ENCODE measurements at places on chromosomes 7 and 10.

DNA sequence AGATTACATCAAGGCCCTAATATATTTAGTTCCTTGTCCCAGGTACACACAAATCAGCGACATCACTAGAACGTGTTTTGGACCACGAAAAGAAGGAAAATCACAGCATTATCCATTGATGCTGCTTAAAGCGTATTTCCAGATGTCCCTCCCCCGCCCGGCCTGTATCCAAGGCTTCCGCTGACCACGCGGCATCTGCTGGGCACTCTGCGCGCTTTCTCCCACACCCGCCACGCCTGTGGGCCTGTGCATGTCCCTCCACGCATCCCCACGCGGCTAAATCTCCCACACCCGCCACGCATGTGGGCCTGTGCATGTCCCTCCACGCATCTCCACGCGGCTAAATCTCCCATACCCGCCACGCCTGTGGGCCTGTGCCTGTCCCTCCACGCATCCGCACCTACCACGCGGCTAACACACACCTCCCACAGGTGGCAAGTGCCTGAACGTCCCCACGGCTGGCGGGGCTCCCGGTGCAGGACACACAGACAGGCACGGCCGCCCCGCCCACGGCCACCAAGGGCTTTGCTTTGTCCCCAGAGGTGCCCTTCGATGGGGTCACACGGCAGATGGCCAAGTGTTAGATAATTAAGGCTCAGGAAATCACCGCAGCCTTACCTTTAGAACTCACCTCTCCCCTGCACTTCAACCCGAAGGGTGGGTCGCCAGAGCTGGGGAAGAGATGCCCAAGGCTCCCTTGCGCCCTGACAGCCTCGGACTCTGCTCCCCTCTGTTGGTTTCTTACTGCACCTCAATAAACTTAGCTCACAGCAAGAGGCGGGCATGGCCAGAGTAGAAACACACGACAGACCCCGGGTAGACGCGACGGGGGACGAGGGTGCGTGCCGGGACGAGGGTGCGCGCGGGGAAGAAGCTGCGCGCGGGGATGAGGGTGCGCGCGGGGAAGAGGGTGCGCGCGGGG lies 49.5 kb downstream of the DIP2C start:
- no peak for DNase-seq

GRCh38 chr7:73983437-73984164 lies 44.4 kb upstream of the ELN start:
- no peak for DNase-seq

DNA sequence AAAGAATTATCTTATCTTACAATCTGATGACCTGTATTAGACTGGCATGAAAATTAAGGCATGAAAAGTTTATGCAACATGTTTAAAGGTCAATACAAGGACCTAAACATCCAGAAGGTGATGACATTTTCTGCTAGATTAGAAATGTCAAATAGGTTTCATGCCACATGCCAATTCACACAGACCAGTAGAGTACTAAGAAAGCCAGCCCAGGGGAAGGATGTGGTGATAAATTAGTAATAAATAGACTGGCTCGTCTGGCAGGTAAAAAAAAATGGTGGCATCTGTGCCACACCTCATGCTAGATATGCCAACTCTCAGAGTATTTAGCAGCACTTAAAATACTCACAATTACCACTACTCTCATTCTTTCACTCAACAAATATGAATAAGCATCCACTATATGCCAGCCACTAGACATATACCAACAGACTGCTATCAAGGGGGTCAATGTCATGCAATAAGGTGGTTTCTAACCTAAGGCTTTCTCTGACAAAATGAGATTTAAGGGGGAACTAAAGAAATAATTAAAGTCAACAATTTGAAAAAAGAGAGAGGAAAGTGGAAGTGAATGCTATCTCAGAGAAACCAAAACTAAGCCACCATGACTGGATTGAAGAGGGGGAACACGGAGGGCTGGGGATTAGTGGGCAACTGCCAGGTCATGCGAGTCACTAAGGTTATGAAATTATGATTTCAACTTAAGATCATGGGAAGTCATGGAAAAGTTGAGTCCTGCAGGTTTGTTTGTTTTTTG lies 83.5 kb downstream of the SGMS1 start:
- DNase-seq = no peak

- no peak for DNase-seq
These were observed 979.1 kb upstream of the C7orf33 start for GRCh38 chr7:147611431-147611830.

GRCh38 chr10:106637873-106638272 lies 526.6 kb downstream of the SORCS1 start:
- DNase-seq = no peak

DNA sequence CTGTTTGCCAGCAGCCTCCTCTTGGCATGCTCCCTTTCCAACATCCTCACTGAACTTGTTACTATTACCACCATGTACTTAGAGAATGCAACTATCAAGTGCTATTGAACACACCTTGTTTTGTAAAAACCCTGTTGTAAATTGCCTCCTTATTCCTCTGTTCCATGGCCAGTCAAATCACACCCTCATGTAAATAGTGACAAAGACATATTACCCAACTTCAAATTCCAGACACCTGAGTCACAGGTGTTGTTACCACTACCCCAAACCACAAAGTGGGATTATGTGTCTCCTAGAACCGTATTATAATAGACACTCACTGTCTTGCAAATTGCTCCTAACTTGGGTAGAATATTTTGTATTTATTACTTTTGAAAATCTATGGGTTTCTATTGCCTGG lies 263.2 kb upstream of the C7orf33 start:
- no peak for DNase-seq

- no peak for DNase-seq
These were observed 489.2 kb upstream of the KCND2 start for GRCh38 chr7:119783799-119784198.

DNA sequence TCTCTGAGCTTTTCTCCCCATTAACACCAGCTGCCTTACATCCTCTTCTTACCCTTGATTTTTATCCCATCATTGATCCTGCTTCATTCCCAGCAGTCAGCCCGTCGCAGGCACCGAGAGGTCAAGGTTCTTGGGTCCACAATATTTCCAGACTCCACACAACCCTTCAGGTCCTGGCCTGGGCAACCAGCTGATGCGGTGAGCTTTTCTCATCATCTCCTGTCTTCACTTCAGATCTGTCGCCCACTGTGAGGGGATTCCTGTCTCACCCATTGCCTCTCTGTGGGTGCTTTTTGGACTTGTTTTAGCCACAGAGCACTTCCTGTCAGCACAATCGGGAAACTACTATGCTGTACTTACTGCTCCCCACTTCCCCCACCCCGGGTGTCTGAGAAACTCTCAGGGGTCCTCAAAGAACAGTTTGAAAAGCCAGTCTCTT lies 8.4 kb upstream of the PVRIG start:
- DNase-seq = no peak

GRCh38 chr10:28276384-28276783 lies 26.5 kb downstream of the MPP7 start:
- no peak for DNase-seq

DNA sequence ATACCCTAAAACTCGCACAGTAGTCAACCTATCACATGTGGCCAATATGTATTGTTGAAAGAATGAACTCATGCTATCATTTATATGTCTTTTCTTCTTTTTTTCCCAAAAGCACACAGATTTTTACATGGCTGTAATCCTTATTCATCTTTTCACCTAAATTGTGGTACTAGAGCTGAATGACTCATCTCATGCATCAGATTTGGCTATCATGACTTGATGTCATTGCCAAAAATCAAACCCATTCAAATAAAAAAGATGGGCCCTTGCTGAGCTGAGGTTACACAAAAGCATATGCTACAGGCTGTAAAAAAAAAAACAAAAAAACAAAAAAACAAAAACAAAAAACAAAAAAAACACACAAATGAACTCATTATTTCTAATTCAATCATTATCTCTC lies 3.3 kb upstream of the LMOD2 start:
- DNase-seq = no peak

- no peak for DNase-seq
These were observed at the start of gene GIMAP1 for GRCh38 chr7:150716368-150716767. GIMAP1 (plus strand) TSS chr7:150716613; CDS start chr7:150719048, 2,435 bp downstream.

GRCh38 chr10:113858541-113858940 lies 4.1 kb downstream of the NHLRC2 start:
- DNase-seq = peak; percentile 93

GRCh38 chr7:68205826-68206225 lies 1209.2 kb downstream of the TYW1 start:
- DNase-seq = no peak

- DNase-seq = no peak
These were observed 1236.0 kb upstream of the CELF2 start for GRCh38 chr10:9781666-9782065.

DNA sequence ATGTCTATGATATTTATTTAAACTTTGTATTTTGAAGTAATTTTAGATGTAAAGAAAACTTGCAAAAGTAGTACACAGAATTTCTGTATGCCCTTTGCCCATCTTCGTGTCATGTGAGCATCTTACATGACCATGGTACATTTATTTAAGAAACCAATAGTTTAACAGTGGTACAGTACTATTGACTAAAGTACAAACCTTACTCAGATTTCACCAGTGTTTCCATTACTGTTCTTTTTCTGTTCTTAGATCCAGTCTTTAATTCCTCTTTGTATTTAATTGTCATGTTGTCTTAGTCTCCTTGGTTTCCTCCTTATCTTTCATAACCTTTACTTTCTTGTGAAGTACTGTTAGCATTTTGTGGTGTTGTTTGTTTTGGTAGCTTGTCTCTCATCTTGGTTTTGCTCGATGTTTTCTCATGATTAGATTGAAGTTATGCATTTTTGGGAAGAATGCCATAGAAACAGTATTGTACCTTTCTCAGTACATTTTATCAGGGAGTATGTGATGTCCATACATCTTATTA lies 24.1 kb downstream of the TAX1BP1 start:
- DNase-seq = peak; percentile 16

GRCh38 chr7:33669251-33669670 lies 236.1 kb upstream of the BMPER start:
- DNase-seq = no peak

DNA sequence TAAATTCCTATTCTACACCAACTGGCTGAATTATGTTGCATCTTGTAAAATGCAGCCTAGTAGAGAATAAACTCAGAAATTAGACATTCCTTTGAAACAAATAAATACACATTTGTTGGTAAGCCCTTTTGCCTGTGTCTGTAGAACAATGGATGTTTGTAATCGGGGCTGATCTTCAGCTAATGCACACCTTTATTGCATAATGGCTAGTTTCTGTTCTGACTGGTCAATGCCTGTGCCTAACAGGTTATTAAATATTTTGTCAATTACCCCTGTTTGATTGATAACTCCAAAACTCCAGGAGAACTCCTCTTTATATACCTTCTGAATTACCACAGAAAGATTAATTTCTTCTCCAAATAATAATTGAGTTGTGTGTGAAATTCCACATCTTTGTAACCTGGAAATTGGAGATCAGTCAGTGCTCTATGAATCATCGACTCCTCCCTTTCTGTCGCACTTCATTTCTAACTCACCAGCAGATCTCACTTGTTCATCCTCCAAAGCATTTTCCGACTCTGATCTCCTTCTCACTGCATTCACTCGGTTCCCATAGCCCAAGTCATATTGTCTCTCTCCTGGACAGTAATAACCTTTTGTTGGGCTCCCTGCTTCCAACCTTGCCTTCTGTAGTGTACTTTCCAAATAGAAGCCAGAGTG lies 196.0 kb upstream of the FZD1 start:
- no peak for DNase-seq

DNA sequence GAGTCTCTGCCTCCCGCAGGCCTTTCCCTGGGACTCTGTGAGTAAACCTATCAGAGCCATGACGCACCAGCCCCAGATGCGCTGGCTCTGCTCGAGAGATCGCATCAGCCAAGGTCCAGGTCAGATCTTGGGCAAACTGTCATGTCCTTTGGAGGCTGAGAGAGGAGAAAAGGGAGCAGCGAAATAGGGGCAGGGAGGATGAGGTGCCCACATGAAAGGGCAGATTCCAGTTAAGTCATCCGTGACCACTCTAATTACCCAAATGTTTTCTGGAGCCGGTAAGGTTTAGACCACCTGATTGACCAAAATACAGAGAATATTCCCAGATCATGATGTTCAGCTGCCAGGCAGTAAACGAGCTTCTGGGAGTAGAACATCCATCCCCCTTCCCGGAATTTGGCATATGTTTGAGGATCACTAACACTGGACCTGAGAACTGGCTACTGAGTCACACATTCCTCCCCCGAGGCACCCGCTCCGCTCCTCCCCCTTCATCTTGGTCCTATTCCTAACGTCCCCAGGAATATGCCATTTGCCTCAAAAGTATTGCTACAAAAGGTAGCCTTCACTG lies 88.0 kb downstream of the FGFR2 start:
- DNase-seq = no peak

DNA sequence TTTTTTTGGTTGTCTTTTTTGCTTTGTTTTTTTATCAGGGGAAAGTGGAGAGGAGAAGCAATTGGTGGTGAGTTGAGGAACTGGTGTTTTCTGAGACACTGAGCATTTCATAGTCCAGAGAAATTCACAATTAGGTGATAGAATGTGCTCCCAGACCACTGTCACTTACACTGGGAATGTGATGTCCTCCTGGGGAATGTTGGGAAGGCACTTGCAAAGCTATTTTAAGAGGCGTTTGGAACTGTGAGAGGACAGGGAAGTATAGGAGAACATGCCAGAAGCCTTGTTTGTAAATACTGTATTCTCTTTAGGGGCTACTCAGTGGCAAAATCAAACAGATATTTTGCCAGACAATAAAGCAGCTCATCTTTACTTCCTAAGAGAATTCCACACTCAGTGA lies 16.0 kb downstream of the CHRM2 start:
- DNase-seq = no peak

DNA sequence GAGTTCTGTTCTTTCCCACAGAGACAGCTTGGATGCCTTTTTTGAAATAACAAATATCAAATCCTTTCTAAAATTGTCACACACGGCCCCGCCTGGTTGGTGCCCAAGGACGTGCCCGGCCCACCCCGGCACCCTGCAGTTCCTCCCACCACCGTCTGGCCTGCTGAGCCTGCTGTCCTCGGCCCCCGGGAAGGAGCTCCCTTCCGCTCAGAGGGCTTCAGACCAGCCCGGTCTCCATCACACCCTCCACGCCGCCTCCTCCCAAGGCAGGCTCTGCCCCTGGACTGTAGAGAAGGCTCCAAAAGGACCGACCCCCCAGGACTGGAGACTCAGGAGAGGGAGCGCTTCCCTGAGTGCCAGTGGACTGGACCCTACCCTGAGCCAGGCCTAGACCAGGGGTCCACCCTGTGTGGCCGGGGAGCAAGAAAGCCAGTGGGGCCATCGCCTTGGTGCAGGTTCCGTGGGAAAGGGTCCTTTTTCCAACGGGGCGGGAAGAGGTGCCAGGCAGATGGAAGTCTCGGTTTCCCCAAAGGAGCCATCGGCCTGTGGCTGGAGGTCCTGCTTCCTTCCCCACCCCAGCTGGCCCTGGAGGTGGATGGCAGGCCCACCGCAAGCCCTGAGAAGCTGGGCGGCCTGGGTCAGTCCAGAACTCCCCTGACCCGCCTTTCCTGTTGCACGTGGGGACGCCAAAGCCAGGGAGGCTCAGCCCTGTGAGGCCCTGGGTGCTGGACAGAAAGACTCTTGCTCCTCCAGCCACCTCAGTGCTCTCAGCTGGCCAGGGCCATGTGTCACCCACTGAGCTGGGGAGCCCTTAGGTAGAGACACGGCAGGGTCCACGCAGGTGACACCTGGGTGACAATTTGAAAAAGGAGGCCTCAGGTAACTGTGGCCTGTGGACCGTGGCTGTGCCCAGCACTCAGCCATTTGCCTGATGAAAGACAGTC lies 69.8 kb downstream of the PWWP2B start:
- DNase-seq = no peak
